ENCODE measurements at places on chromosomes 12 and 14.

- no peak for DNase-seq
These were observed 37.5 kb downstream of the ZFHX2 start for GRCh38 chr14:23513818-23514643.

GRCh38 chr12:124544311-124544970, 23.0 kb downstream of the NCOR2 start:
- no peak for DNase-seq

GRCh38 chr12:49364989-49365388, 2.3 kb upstream of the SPATS2 start:
- DNase-seq = no peak

DNA sequence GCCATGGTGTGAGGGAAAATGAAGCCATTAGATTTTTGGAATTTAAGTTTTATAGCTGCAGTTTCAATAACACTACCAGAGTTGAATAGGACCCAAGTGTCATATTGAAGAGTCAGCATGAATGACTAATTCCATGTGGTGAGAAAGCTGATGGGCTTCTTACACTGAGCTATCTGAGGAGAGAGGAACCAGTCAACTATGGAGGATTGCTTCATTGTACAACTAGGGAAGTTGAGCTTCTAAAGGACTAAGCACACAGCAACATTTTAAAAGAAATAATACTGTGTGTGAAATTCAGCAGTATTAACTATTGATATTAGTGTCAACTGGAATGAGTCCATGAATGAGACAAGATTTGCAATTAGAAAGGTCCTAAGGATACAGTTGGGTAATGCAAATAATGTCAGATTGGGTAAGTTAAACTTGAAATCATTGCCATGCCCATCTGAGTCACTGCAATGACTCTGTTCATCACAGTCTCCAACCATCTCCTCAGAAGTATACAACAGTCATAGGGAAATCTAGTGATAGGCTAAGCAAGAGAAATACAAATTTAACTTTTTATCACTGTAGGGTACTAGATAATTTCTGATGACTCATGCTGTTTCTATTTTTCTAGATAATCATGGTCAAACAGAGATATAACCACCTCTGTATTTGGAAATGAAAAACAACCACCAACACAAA, 394.2 kb downstream of the FSCB start:
- DNase-seq = no peak

DNA sequence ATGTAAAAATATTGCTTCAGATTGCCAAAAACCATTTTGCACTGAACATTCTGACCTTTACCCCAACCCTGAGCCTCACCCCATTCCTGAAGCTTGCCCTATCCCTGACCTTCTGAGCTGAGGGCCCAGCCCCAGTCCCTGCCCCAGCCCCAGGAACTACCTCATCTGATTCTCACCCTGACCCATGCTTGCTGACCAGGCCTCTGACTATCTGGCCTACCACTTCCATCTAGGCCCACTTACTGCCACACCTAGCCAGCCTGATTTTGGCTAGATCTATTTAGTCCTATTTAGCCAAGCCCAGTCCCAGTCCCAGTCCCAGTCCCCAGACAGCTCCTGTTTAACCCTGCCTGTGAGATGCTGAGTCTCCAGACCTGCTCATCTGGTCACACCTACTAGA, 33.6 kb downstream of the OR10P1 start:
- no peak for DNase-seq

DNA sequence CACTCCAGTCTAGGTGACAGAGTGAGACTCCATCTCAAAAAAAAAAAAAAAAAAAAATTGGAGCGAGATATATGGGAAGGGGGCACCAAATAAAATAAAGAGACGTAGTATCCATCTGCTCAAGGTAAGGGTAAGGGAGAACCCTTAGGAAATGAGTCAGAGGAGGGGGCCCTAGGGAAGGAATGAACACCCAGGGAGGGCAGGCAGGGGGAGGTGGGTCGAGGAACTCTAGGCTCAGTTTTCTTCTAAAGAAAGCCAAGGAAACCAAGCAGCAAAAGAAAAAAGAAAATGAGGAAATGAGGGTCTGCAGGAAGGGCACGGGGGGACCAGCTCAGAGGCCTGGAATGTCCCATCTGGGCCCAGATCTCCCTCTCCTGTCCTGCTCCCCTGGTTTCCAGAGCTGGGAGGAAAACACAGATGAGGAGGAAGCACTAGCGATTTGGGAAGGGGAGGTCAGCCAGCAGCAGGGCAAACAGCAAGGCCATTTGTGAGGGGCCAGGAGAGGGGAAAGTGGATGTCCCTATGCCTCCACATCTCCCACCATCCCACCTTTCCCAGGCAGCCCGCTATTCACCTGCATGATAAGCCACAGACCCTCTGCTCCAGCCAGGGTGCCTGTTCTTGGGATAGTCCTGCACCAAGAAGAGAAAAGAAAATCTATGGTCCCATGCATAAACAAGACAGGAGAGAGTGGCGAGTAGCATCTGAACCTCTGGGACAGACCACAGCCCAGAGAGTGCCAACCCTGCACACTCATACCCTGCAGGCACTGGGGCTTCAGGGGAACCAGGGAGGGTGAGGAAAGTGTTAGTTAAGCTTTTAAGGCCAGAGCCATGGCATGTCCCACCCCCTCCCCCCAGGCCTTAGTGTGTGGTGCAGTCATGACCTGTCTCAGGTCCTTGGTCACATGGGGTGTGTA, 11.9 kb downstream of the SPRYD3 start:
- no peak for DNase-seq

DNA sequence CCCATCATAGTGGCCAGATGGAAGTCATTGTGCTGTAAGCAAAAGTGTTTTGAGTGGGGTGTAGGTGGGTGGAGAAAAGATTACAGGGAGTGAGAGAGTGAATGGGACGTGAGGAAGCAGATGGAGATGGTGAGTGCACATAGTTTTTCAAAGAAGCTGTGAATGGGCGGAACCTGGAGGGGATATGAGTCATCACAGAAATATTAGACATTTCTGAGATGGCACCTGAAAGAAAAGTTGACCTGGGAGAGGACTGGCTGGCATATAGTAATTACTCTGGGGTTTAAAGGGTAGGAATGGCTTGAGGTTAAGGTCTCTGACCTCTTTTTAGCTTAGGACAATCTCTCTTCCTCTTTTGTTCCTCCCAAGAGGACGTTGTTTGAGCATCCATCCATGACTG, 50.5 kb downstream of the ANO4 start:
- no peak for DNase-seq

- DNase-seq = no peak
These were observed 102.5 kb downstream of the SLC41A2 start for GRCh38 chr12:104855599-104855998.

GRCh38 chr14:101575581-101575980, 14.3 kb downstream of the DIO3 start:
- no peak for DNase-seq
